Neural crest cell (in vitro differentiated cells): ENCODE measurements at places on chromosomes 11 and 22.

DNA sequence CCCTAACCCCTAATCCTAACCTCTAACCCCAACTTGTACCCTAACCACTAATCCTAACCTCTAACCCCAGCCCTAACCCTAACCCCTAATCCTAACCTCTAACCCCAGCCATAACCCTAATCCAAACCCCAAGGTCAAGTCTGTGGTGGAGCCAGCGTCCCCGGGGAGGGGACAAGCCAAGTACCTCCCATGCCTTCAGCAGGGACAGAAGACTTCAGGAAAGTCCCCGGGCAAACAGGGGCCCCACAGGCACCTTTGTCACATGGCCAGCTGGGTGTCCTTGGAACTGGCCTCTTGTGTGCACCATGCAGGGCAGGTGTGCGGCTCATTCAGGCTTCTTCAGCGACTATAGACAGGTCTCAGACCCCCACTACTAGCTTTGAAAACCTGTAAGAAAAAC lies 555.8 kb downstream of the BRD1 start:
- no peak for DNase-seq

- peak; percentile 41 for DNase-seq
These were observed at the start of gene KIRREL3 for GRCh38 chr11:127000291-127000968. KIRREL3 (minus strand) TSS chr11:127000770.

GRCh38 chr22:24867323-24868022 lies 61.5 kb downstream of the SGSM1 start:
- DNase-seq: no peak

GRCh38 chr22:29479417-29480261 lies at the start of gene NEFH:
NEFH (plus strand) TSS chr22:29480218; CDS start chr22:29480263, 45 bp downstream.
- no peak for DNase-seq

GRCh38 chr11:31218847-31219246 lies 150.7 kb downstream of the DCDC1 start:
- DNase-seq: no peak

DNA sequence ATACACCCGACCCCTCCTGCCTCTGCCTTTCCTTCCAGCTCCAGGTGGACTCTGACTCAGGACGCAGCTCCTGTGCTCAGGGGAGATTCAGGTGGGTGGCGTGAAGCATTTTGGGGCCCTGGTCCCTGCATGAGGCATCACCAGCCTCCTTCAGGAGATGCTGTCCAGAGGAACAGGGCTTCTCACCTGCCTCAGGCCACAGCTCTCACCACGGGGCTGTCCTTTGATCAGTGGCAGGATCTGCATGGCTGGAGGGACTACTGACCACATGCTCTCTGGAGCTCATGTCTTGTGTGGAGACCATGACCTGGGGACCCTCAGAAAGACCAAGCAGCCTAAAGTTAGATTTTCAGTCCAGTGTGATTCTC lies 58.8 kb downstream of the GGTLC2 start:
- no peak for DNase-seq

GRCh38 chr11:8339592-8340022 lies 75.9 kb upstream of the LMO1 start:
- no peak for DNase-seq

DNA sequence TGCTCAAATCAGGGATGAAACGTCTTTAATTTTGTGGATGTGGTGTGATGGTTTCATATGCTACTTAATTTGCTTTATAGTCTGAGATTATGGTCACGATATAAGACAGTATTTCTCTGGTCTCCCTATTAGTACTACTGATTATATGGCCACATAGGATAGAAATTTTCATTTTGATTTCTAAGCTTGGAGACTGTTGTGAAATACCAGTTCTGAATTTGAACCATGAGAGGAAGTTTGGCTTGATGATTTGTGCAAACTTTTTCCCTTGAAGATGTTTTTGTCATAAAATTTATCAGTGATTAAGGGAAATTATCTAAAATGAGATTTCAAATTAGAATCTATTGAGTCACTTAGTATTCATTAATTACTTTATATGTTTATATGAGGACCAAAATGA lies 2.7 kb downstream of the RNF169 start:
- no peak for DNase-seq

- DNase-seq: no peak
These were observed 2.2 kb downstream of the PHF21B start for GRCh38 chr22:45007391-45008185.

- DNase-seq: no peak
These were observed 71.7 kb downstream of the DBX1 start for GRCh38 chr11:20088397-20089225.

DNA sequence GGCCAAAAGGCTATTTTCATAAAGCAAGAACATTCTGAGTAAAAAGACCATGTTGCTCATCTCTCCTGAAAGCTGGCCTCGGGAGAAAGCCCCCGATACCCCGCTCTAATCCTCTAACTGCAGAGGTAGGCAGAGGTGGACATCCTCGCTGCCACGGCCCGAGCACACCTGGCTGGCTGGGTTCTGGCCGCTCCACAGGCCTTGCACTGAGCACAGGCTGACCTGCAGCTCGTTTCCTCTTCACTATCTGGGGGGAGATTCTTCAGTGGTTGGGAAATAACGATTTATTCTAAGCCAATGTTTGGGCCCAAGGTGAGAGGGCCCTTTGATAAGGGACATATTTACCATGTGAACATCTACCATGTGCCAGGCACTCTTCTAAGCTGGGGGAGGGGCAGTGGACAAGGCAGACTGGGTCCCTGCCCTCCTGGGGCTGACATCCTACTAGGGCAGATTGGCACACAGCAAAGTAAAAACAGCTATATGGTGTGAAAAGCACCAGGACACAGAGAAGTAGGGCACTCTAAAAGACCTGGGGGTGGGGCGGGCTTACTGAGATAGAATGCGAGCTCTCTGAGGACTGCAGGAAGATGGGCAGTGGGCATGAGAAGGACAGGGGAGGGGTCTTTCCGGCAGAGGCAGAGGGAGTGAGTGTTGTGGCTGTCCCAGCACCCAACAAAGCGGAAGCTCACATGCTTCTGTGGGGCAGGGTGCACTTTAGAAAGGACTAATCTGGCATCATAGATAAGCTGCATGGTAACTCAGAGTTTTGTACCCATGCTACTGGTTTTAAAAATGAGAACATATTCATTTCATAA lies 65.5 kb upstream of the ARFGAP3 start:
- DNase-seq: no peak

DNA sequence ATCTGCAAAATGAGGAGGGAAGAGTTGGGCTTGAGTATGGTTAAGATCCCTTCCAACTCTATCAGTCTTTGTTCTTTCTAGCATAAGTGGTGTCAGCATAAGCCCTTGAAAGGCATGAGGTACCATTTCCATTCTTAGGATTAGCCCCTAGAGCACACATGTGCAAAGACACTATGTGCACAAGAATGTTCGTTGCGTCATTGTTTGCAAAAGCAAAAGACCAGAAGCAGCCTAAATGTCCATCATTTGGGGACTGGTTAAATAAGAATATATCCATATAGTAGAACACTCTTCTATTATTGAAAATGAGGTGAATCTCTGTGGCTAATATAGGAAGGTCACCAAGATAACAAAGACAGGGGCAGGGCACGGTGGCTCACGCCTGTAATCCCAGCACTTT lies 10.0 kb upstream of the KCTD14 start:
- no peak for DNase-seq

DNA sequence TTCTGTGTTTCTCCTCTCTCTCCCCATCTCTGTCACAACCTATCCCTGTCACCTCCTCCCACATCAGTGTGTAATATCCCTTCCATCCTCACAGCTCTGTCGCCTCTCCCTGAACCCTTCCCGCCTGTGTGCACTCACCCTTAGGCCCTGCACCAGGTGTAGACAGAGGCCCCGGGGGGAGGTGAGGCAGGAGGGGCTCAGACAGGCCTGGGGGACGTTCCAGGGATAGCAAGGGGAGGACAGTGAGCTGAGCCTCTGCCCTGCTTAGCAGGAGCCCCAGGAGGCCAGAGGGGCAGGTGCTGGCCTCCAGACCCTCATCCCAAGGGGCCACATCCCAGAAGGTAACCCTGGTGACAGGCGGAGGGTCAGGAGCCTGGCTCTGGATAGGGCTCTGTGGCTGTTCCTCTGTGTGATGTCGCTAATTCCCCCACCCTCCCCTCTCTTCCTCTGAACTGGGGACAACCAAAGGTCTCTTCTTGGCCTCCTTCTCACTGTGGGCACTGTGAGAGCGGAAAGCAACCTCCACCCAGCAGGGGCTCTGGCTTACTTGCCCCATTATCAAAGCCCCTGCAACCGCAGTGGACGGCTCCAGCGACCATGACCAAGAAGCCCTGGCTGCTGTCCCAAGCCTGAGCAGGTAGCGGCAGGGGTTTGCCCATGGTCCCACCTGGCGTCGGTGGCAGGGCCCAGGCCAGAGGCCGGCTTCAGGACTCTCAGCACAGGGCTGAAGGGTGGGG lies 35.7 kb downstream of the KCNJ4 start:
- no peak for DNase-seq

DNA sequence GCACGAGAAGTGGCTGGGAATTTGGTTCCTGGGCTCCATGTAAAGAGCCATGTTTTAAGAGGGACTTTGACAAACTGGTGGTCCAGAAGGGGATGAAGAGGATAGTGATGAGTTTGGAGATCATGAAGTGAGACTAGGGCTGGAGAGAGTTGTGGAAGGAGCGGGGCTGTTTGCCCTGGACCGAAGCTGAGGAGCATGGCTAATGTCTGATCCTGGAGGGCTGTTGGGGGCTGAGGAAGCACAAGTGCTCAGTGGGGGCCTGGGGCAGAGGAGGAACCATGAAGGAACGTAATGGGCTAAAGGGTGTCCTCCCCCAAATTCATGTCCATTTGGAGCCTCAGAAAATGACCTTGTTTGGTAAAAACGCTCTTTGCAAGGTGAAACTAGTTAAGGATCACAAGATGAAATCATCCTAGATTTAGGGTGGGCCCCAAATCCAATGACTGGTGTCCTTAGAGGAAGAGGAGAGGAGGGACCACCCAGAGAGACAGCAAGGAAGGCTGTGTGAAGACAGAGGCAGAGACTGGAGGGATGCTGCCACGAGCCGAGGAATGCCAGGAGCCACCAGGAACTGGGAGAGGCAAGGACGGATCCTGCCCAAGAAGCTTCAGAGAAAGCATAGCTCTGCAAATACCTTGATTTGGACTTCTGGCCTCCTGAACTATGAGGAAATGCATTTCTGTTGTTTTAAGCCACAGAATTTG lies 107.3 kb upstream of the LMO1 start:
- no peak for DNase-seq

DNA sequence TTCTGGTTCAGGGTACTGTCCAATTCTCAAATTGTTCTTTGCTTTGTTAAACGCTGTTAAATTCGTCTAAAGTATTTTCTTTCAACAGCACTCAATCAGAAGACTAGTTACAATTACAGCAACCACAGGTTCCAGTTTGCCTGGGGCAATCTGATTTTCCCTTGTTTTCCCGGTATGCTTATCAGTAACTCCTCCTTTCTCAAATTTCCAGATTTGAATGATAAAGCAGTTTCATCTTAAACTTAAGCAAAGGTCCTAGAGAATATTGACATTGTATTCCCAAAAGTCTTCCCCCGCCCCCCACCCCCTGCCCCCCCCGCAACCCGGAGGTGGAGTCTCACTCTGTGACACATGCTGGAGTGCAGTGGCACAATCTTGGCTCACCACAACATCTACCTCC lies 10.5 kb upstream of the USP28 start:
- DNase-seq: no peak
